Stimulated activated CD8-positive, alpha-beta memory T cell treated with anti-CD3 and anti-CD28 coated beads, Interleukin-2, amount 100 ng/mL, for 1 hour (primary cell): ENCODE measurements at places on chromosomes 11 and 22.

GRCh38 chr11:122769126-122769780 is 69.0 kb upstream of the CRTAM start:
- no peak for DNase-seq

- DNase-seq, result no peak
Measured at GRCh38 chr11:25953006-25953405, 378.9 kb upstream of the ANO3 start.

DNA sequence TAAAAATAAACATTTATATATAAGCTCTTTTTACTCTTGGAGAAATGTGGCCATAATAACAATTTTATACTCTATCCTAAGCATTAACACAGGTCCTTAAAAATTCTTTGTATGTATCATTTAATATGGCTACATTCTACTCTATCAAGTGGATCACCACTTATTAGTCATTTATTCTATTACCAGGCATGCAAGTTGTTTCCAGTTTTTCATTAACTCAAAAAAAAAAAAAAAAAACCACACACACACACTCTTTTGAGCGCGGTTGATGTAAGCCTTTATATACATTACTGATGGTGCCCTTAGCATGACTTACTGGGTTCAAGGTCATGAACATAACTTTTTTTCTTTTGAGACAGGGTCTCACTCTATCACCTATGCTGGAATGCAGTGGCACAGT is 47.1 kb upstream of the MICAL2 start:
- DNase-seq, result no peak

DNA sequence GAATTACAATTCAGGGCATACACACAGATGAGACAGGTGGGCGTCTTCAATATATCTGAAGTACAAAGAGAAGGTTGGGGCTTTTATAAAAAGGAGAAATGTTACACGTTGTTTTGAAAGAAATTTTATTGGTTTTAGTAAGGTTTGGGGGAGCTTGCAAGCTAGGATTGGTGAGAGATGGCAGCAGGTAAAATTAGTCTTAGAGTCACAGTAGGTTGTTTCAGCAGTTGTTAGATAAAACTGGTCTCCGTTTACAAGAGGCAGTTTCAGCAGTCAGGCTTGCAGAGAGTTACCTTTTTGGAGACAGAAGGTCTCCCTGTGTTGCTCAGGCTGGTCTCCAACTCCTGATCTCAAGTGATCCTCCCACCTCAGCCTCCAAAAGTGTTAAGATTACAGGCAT is 2.4 kb upstream of the SAAL1 start:
- no peak for DNase-seq

- no peak for DNase-seq
Measured at GRCh38 chr11:61602775-61603569, 22.1 kb upstream of the SYT7 start.

GRCh38 chr11:22807855-22808570 is 21.6 kb downstream of the SVIP start:
- no peak for DNase-seq
